ENCODE measurements at places on chromosomes 6 and 20.

GRCh38 chr6:133291671-133292070 is 50.5 kb downstream of the EYA4 start:
- DNase-seq, result no peak

GRCh38 chr6:63272397-63272796 is 47.4 kb downstream of the LGSN start:
- DNase-seq, result no peak

- no peak for DNase-seq
Measured at GRCh38 chr20:41314386-41314785, 3.1 kb downstream of the ZHX3 start.

GRCh38 chr6:35594503-35595186 is 81.9 kb upstream of the TULP1 start:
- DNase-seq, result no peak

- no peak for DNase-seq
Measured at GRCh38 chr6:6633898-6634734, 45.6 kb downstream of the LY86 start.

DNA sequence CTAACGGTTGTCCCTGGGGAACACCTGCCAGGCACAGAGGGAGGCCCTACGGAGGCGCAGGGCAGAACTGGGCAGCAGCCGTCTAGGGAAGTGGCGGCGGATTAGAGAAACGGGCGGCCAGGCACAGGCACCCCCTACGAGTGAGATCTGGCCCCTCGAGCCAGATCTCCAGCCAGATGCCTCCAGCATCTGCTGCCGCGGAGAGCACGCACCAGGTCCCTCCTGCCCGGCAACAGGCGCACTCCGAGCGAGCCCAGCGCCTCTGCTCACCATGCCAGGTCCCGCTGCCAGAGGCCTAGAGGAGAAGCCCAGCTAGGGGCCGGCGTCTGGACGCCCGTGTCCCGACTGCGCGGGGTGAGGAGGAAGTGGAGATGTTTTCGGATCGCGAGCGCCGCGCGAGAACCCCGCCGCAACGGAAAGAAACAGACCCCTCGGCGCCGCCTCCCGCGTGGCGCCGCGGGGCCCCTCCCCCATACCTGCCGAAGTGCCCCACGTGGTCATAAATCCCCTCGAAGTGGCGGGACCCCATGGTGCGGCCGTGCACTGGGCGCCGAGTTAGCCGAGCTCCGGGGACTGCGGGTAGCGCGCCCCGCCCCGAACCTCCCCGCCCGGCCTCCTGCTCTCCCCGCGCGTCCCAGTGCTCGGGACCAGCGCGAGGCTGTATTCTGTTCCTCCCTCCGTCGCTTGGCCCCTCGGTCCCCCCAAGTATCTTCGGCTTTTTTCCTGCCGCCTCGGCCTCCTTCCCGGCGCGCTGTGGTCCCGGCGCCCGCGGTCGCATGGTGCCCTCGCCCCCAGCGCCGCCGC is at the start of gene SLC22A16:
TSS of gene SLC22A16 (minus strand) at position 568 of the 804 bp plus-strand sequence. CDS start at position 529, 39 bp downstream.
- DNase-seq, result no peak

GRCh38 chr6:166194914-166195859 is 27.5 kb upstream of the TBXT start:
- DNase-seq, result no peak

- no peak for DNase-seq
Measured at GRCh38 chr6:110495949-110496348, 19.5 kb upstream of the SLC22A16 start.

- no peak for DNase-seq
Measured at GRCh38 chr6:63391203-63391970, 71.6 kb upstream of the LGSN start.

- DNase-seq, result peak; percentile 92
Measured at GRCh38 chr20:20593447-20594170, 118.8 kb downstream of the RALGAPA2 start.

- no peak for DNase-seq
Measured at GRCh38 chr6:128252341-128253176, 267.8 kb downstream of the PTPRK start.

DNA sequence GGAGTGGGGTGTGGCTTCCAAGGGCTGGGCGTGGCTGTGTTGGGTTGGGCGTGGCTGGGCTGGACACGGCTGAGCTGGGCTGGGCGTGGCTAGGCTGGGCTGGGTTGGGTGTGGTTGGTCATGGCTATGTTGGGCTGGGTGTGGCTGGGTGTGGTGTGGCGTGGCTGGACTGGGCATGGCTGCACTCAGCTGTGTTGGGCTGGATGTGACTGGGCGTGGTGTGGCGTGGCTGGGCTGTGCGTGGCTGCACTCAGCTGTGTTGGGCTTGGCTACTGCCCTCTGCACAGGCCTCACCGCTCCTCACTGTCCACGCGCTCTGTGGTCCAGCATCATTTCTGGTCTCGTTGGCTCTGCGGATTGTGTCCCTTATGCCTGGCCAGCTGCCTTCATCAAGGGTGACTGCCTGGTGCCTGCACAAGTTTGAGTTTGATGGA is 43.5 kb upstream of the SLCO4A1 start:
- DNase-seq, result peak; percentile 76

DNA sequence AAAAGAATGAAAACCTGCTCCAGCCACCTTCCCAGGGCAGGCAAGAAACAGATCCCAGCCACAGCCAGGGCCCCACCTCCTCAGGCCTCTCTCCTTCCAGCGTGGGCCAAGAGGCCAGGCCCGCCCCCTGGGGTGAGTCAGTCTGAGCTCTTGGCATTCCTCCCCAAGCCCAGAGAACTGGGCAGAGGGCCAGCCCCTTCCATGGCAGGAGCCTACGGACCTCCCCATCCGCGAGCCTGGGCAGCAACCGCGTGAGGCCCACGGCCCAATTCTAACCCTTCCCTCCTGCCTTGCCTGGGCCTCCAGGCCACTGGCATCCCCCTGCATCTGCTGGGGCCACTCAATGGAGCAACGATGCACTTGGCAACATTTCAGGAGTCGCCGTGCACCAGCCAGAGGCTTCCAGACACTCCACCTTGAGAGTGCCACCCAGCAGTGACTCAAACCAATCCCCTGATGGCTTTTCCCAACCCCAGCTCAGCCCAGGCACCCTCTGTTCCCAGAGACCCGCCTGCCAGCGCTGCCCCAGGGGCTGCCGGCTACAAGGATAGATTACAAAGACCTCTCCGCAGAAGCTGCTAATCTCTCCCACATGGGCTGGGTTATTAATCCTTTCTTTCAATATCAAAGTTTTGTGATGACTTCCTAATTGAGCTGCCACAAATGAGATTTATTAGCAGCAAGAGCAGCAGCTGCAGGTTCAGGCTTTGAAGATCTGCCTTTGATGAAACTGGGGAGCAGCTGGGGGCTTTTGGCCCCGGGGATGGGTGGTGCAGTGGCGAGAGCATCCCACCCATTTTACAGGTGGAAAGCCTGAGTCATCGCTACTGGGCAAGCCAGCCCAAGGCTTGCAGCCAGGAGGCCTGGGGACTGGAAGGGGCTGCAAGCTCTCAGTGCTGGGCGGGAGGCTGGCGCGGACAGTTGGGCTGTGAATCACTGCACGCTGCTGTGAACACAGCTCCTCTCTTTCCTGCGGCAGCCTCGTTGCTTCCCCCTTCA is 85.7 kb downstream of the NFATC2 start:
- DNase-seq, result no peak

DNA sequence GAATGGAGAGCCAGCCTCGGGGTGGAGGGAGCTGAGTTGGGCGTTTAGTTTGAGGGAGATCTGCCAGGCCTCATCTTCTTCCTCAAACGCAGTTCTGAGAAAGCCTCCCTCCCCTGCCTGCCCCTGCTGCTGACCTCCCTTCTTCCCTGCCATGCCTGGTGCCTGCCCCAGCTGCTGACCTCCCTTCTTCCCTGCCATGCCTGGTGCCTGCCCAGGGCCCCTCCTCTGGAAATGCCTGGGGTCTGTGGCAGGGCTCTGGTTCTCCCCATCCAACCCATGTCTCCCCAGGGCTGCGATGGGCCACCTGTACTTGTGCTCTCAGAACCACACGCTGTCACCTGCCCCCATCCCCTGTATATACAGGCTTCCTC is 114.6 kb downstream of the VEGFA start:
- DNase-seq, result no peak

- DNase-seq, result no peak
Measured at GRCh38 chr6:96186516-96187195, 170.9 kb downstream of the FUT9 start.

DNA sequence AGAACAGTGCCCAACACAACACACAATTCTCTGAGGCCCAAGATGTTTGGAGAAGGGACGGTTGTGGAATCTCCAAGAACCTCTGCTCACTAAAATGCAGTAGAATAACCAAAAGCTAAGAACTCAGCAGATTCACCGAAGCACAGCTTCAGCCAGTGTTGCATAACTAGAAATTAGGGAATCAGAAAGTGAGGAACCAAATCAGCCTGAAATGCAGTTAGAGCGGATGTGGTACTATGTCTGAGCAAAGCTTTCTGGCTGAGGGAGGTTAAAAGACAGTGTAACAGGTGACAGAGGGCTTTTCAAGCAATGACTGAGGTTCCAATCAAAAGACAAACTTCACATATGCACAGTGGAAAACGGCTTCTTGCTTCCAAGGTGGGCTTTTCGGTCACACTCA is 197.9 kb upstream of the KCNK16 start:
- DNase-seq, result no peak

- DNase-seq, result no peak
Measured at GRCh38 chr20:44218446-44218845, 7.9 kb upstream of the OSER1 start.

DNA sequence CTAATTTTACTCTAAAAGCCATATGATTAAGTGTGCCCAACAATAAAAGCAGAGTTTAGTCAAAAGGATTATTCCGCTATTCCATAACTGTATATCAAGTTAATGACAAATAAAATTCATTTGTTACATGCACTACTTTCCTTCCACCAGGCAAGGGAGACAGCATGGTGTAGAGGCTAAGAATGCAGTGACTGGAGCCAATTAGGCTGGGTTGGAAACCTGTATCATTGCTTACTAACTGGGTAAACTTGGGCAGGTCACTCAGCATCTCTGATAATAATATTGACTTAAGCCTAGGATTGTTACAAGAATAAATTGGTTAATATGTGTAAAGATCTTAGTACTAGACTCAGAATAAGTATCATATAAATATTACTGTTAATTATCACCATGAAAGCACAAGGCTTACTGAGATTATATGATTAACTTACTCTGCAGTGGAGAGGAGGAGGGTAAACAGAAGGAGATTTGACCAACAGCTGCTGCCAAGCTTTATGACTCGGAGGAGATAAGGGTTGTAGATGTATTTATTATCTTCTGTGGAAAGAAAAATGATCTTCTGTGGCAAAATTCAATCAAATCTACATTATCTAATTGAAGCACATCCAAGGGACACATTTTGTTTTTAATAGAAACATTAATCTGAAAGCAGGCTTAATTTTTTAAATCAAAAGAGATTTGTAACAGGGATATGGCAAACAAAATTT is 1459.9 kb downstream of the GRIK2 start:
- no peak for DNase-seq

DNA sequence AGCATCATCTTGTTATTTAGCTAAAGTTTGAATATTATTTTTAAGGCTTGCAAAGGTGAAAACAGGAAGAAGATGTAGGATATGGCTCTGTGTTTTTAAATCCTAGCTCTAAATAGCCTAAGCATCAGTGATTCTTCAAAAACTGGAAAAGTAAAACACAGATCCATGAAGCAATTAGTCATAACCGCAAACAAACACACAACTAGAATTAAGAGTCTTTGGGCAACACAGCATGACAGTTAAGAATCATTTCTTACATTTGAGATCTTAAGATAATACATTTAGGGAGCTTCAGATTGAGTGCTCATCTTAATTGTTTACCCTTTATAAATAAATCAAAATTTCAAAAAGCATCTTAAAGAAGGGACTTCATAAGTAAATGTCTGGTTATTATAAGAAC is 115.8 kb upstream of the MAP7 start:
- no peak for DNase-seq

- DNase-seq, result no peak
Measured at GRCh38 chr20:19785983-19786285, 27.9 kb downstream of the RIN2 start.

GRCh38 chr6:7818257-7819214 is 92.1 kb downstream of the TXNDC5 start:
- no peak for DNase-seq

DNA sequence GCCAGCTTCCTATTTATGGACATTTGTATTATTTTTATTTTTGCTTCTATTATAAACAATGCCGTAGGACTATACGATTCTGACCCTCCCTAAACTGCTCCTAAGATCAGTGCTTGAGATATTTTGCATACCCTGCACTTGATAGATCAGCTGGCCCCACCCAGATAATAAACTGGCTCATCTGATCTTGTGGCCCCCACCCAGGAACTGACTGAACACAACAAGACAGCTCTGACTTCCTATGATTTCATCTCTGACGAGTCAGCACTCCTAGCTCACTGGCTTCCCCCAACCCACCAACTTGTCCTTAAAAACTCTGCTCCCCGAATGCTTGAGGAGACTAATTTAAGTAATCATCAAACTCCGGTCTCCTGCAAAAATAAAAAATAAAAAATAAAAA is 34.9 kb upstream of the TFAP2A start:
- DNase-seq, result no peak

DNA sequence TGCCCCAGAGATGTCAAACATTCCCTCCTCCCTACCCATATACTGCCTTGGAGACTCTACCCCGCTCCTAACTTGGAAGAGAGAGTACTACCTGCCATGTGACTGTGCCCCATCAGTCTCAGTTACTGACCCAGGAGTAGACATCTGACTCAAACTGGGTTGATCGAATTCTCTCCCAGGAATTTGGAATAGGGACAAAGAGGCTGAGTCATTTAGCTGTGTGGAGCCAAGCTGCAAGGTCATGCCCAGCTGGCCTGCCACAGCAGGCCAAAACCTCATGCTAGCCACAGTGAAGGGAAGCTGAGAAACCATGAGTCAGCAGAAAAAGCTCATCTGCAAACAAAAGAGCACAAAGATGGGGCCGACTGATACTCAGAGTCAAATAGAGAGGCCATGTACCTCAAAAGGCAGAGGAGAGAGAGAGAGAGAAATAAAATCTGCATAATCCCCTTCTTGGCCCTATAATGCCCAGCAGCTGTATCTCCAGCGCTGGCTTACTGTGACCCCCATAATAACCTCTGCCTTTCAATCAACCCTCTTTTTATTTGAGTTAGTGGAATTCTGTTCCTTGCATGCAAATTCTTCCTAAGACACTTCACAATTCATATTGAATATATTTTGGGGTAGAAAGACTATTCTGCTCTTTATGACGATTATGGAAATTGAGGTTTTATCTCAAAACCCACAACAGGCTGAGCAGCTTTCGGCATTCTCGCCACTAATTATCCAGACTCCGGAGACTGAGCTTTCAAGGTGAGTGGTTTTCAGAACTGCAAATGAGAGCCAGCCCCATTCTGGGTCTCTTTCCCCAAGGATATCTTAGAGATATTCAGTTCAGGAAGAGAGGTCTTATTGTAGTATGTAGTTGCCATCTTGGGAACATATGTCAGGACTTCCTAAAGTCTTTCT is 21.4 kb upstream of the AKIRIN2 start:
- no peak for DNase-seq

- no peak for DNase-seq
Measured at GRCh38 chr6:3617192-3617631, 134.3 kb downstream of the PXDC1 start.

- DNase-seq, result no peak
Measured at GRCh38 chr6:54419885-54420284, 111.6 kb downstream of the TINAG start.

- peak; percentile 83 for DNase-seq
Measured at GRCh38 chr20:2873747-2874041, 413 bp downstream of the PTPRA start.
